ENCODE measurements at places on chromosomes 11 and 22.

DNA sequence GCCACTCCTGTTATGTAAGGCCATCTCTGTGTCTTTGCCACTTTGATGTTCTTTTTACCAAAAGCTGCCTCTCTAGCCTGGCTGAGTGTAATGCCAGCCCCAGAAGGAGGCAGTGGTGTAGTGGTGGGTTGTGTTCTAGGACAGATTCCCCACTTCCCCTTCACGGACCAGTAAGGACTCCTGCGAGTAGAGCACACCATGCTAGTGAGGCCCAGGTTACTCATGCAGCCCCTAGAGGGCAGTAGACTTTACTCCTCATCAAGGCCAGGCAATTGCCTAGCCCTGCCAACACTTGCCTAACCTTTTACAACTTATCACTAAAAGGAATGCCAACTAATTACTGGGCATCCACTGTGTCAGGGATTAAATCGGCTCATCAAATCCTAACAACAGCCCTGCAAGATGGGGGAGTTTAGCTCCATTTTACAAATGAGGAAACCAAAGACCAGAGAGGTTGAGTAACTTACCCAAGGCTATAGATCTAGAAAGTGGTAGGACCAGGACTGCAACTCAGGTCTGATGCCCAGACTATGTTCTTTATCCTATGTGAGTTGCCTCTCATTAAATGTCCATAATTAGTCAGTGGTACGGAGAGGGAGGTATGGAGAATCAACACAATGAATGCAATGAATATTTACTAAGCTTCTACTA, 75.3 kb downstream of the APIP start:
- no peak for DNase-seq

GRCh38 chr11:116232364-116232828, 540.4 kb downstream of the BUD13 start:
- no peak for DNase-seq

DNA sequence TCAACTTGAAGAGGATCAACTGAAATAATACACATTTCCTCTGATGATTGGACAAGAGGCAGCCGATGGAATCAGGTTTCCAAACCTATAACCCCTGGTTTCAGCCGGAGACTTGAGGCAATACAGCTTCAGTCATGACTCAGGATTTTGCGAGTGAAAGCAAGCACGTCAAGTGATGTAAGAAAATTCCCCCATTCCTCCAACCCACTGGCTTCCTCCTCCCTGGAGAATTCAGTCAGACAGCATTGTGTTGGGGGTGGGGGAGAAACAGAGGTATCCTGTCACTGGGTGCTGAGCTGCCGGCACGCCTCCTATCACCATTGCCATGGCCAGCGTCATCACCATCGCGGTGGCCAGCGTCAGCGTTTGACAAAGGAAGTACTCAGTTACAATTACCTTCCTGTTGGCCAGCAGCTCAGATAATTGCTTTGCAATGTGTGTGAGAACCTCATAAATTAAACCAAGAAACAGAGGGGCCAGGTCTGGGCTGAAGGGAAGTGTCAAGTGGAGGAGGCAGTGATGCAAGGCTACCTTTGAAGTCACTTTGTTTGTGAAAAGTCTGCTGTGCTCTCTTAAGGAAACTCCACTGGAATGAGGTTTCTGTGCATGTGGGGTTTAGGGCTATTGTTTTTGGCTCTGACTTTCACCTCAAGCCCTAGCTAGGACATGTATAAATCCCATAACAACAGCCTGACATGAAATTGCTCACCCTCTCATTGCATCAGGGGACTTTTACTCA, 50.2 kb downstream of the LIF start:
- peak; percentile 74 for DNase-seq

GRCh38 chr22:26646158-26646557, 11.2 kb upstream of the MIAT start:
- DNase-seq, result no peak

DNA sequence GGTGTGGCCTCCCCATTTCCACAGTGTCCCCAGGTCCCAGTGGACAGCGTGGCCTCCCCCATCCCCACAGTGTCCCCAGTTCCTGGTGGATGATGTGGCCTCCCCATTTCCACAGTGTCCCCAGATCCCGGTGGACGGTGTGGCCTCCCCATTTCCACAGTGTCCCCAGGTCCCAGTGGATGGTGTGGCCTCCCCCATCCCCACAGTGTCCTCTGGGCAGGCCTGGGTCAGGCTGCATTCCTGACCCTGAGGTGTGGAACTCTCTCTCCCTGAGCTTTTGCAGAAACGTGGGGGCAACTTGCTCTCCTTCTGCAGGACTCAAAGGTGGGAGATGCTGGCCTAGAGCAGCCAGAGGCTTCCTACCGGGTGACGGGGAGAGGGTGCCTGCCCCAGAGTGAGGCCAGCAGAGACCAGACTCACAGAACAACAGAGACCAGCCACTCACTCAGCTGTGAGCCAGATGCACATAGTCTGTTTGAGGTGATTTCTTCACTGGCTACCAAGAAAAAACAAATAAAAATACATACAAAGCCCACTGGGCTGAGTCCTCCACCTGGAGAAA, 85.8 kb upstream of the FGF3 start:
- no peak for DNase-seq

DNA sequence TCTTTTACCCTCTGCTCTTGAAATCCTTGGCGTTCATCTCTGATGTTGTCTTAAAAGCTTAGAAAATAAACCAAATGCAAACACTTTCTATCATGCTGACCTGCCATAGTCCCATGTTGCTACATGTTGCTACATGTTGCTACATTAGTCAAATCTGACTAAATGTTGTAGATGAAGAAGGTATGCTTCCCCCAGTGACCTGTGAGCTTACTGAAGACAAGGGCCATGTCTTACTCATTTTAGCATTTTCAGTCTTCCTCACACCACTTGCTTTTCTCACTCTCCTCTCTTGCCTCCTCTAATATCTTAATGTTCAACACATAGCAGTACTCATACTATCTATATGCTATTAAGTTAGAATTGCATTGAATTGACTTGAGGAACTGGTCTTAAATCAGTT, 346.4 kb upstream of the MTNR1B start:
- DNase-seq, result no peak

GRCh38 chr11:28169816-28170215, 61.6 kb downstream of the METTL15 start:
- no peak for DNase-seq

GRCh38 chr11:117230999-117231841, 653 bp downstream of the PCSK7 start:
- DNase-seq, result no peak

DNA sequence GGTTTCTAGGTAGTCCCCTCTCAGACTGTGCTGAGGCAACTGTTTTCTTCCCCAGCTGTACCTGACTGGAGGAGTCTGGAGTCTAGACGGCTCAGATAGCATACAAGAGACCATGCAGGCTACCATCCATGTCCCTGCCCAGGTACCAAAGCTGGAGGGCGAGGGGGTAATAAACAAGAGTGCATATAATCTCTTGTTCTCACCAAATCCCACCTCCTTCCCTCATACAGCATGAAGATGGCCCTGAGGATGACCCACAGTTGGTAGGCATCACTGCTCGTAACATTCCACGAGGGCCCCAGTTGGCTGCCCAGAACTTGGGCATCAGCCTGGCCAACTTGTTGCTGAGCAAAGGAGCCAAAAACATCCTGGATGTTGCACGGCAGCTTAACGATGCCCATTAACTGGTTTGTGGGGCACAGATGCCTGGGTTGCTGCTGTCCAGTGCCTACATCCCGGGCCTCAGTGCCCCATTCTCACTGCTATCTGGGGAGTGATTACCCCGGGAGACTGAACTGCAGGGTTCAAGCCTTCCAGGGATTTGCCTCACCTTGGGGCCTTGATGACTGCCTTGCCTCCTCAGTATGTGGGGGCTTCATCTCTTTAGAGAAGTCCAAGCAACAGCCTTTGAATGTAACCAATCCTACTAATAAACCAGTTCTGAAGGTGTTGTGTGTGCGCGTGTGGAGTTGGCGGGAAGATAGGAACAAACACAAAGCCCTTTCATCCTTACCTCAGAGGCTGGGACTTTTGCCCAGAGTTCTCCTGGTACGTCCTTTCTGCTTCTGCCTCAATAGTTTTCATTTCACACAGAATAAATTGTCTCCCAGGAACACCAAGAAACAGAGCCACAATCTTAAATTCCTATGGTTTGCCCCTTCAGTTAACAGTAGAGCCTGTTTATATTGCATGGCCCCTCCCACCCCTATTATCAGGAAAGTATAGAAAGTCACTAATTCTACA, 8.5 kb downstream of the HMBS start:
- DNase-seq, result no peak

- DNase-seq, result peak; percentile 33
Measured at GRCh38 chr11:116148056-116148455, 624.7 kb downstream of the BUD13 start.

DNA sequence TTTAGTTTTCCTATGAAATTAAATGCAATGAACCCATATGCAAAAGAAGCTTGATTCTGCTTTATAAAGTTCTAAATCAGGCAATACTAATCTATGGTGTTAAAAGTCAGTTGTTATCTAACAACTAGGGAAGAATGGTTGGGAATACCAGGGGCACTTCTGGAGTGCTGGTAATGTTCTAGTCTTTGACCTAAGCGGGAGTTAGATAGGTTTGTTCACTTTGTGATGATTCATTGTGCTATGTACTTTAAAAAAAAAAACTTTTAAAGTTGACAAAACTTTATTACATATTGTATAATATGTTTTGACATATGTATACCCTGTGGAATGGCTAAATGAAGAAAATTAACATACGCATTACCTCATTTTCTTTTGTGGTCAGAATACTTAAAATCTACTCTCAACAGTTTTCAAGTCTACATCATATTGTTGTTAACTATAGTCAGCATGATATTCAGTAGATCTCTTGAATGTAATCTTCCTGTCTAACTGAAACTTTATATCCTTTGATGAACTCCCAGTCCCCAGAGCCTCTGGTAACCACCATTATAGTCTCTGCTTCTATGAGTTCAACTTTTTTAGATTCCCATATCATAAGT, 39.2 kb downstream of the BIRC2 start:
- no peak for DNase-seq

- DNase-seq, result no peak
Measured at GRCh38 chr11:64716473-64717267, 6.3 kb downstream of the NRXN2 start.

Data from DMS79 (cell line).